ENCODE measurements at places on chromosomes 2 and 18. TPM values are rescaled to one million over a fixed set of nuclear protein-coding genes. Genes with fewer than 3 reads are reported as not detected.

The SP5 gene
- polyA plus RNA-seq, result 0.47 TPM

The SPRED2 gene
- polyA plus RNA-seq, result 41.2 TPM

The PSTPIP2 gene
- polyA plus RNA-seq, result 17.1 TPM

The ITPRIPL1 gene
- 5.2 TPM for polyA plus RNA-seq

The TMEM178A gene
- polyA plus RNA-seq, result 102 TPM

The GTF2A1L gene
- polyA plus RNA-seq, result 0.25 TPM

The HRH4 gene
- 0.17 TPM for polyA plus RNA-seq

The MRPL44 gene
- 37.3 TPM for polyA plus RNA-seq

The SP140 gene
- polyA plus RNA-seq, result 1.3 TPM

The PLA2R1 gene
- polyA plus RNA-seq, result 117 TPM

The COL4A4 gene
- 48.6 TPM for polyA plus RNA-seq

The TMEM127 gene
- 41.2 TPM for polyA plus RNA-seq

The SLC16A14 gene
- 7.9 TPM for polyA plus RNA-seq

The LYG2 gene
- 1.0 TPM for polyA plus RNA-seq

The NIF3L1 gene
- 53.4 TPM for polyA plus RNA-seq

The KCNG2 gene
- polyA plus RNA-seq, result 0.13 TPM

The OBSL1 gene
- polyA plus RNA-seq, result 136 TPM

The LOXL3 gene
- 10.8 TPM for polyA plus RNA-seq

Measured in left kidney (tissue), 8 donors.